Right ventricle myocardium superior (tissue), 1 donor: ENCODE measurements at places on chromosomes 5 and 9. TPM values are rescaled to one million over a fixed set of nuclear protein-coding genes. Genes with fewer than 3 reads are reported as not detected.

The ADAMTSL1 gene
- 0.56 TPM for total RNA-seq

The GLDC gene
- total RNA-seq = not detected

The GABBR2 gene
- total RNA-seq = 0.30 TPM

The TRAF1 gene
- 2.2 TPM for total RNA-seq

The EPB41L4A gene
- total RNA-seq = 20.5 TPM

DNA sequence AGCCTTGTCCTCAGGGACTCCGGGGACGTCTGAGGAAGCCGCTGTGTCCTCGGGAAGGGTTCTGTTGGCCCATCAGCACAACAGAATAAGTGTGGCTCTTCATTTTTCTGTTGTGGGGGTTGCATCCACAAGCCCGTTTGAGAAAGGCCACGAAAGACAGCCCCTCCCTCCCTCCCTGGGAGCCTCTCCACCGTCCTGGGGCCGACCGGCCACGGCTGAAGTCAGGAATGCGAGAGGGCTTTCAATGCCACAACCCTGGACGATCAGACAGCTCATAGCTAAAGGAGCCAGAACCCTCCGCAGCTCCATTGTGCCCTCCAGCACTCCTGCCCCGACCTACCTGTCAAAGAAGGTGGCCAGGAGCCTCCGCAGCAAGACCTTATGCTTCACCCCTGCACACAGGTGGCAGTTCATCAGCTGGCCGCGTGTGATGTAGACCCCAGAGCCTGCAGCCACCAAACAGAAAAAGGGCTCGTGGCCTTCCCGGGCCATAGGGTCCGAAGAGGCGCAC is 52.4 kb upstream of the UBAC1 start:
- no peak for DNase-seq

GRCh38 chr9:130933114-130934046 is 5.7 kb downstream of the FIBCD1 start:
- no peak for DNase-seq
